ENCODE measurements at places on chromosomes 2 and 18. TPM values are rescaled to one million over a fixed set of nuclear protein-coding genes. Genes with fewer than 3 reads are reported as not detected.

GRCh38 chr18:54389143-54389505 lies 31.4 kb downstream of the C18orf54 start:
- H3K4me3 ChIP-seq = no peak overlapping the region
- no peaks in the 10 kb centered on the region for H3K36me3 ChIP-seq
- no peak overlapping the region for H3K27ac ChIP-seq
- DNase-seq = no peak

DNA sequence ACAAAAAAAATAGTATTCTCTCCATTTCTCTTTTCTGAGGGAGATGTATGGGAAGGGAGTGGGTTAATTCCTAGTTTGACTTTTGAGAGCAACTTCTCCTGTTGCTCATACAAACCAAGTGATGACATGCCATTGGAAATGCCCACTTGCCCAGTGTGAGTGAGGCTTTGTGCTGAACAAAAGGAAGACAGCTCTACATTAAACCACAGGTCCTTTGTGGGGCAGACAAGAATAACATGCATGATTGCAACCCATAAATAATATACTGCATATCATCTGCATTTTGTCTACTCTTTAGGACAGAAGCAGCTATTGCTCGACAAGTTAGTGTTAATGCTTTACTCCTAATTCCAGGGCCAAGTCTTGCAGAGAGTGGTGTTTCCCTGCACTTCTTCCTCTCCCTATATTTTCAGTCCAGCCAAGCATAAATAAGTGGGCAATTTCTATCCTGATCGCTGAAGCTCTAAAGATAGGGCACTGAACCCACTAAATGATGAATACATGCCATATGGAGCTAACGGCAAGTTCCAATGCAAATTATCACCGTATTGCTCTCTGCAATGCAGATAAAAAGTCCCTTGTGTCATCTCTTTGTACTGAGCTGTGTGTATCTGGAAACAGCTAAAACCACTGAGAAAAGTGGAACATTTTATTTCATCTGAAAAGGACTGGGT lies 19.4 kb upstream of the EHBP1 start:
- H3K4me3 ChIP-seq = no peak overlapping the region
- H3K4me1 ChIP-seq = no peaks in the 10 kb centered on the region
- no peaks in the 10 kb centered on the region for H3K36me3 ChIP-seq
- no peak for DNase-seq
- H3K27ac ChIP-seq = no peak overlapping the region

- H3K27me3 ChIP-seq = no peaks in the 10 kb centered on the region
- H3K4me1 ChIP-seq = no peaks in the 10 kb centered on the region
- H3K27ac ChIP-seq = no peak overlapping the region
- no peak for DNase-seq
Measured at GRCh38 chr2:182980115-182980514, 58.1 kb downstream of the NCKAP1 start.

DNA sequence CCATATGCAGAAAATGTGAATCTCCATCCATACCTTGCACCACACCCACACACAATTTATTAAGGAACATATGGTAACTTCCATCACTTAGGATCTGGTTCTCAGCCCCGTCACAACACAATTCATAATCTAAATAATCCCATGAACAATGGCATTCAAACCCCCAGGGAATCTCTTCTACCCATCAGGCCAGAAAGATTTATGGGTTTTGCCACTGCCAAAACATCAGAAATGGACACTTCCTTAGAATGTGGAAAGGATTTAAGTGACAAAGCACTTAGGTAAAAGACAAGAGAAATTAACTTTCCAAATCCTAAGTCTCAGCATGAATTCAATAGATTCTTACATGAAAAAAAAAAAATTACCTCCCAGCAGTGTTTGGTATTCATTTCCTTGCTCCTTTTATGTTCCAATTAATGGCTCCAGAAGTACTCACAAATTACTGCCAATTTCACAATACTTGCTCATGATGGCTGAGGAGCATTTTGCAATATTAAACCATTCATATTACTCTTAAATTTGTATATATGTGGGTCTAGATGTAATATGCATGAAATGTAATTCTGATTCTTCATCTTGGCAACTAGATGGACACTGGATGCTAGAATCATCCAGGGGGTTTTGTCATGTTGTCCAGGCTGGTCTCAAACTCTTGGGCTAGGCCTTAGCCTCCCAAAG lies 56.5 kb upstream of the TMEM247 start:
- no peak overlapping the region for H3K4me3 ChIP-seq
- no peaks in the 10 kb centered on the region for H3K4me1 ChIP-seq
- H3K27ac ChIP-seq = no peak overlapping the region
- no peak for DNase-seq
- H3K36me3 ChIP-seq = no peaks in the 10 kb centered on the region

GRCh38 chr2:60337142-60337497 lies 216.3 kb downstream of the BCL11A start:
- no peaks in the 10 kb centered on the region for H3K27me3 ChIP-seq
- no peak overlapping the region for H3K27ac ChIP-seq
- DNase-seq = peak; percentile 28
- H3K4me1 ChIP-seq = no peaks in the 10 kb centered on the region
- no peak overlapping the region for H3K4me3 ChIP-seq
- H3K36me3 ChIP-seq = no peaks in the 10 kb centered on the region

DNA sequence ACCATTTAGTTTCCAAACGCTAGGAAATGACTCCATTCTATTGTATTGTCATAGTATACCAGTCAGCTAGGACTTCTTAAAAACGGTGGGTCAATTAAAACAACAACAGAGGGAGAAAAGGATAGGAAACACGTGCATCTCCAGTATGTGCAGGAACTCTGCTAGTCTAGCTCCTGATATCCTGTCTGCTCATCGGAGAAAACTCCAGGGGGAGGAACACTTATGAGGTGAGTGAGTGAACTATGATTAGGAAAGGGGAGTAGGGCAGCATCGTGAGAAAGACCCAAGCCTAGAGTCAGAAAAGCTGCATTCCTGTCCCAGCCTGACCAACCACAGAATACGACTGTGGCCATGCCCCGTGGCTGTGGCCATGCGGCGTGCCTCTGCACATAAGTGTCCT lies 34.2 kb downstream of the DTNB start:
- H3K27ac ChIP-seq = no peak overlapping the region
- no peak for DNase-seq

DNA sequence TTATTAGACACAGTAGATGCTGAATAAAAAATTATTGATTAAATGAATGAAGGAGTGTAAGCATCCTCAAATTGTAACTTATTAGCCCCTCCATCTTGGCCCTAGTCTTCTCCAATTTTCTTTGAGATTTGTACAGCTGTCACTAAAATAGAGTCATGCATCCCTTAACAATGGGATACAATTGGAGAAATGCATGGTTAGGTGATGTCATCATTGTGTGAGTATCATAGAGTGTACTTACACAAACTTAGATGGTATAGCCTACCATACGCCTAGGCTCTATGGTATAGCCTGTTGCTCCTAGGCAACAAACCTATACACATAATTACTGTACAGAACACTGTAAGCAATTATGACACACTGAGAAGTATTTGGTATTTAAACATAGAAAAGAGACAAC lies 38.3 kb upstream of the ZNF385B start:
- H3K27ac ChIP-seq = no peak overlapping the region
- no peaks in the 10 kb centered on the region for H3K36me3 ChIP-seq
- H3K4me3 ChIP-seq = no peak overlapping the region
- DNase-seq = no peak

TLX2 gene
- not detected for total RNA-seq

C2orf76 gene
- 3.8 TPM for total RNA-seq

All from pancreas (tissue), 10 donors.